Astrocyte of the hippocampus (primary cell): ENCODE measurements at places on chromosomes 2 and 18.

DNA sequence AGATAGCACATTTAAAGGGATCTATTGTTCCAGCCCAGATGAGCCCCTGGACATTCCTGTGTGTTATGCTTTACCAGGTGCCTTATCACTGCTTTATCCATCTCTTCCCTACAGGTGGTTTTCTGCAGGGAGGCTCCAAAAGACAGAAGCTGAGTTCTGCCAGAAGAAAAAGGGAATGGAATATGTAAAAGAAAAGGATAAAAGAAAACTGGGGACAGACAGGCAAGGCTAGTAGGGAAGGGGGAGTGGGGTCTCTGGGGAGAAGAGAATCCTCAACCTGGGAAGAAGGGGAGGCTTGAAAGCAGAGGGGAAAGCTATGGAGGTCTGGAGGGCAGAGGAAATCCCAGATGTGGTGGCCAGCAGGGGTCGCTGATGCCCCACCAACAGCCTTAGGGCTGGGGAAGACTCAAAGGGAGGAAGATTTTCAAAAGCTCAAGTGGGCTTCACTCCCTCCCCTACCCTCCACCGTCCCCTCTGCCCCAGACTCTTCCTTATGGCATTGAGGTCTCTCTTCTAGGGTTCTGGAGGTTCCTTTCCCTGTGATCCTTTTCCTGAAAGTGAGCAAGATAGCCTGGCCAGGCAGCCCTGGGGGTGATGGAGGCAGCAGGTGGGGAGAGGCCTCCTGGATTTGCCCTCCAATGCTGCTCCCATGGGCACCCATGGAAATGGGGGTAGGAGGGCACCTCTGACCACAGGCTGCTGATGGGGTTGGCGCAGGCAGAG lies 178.1 kb upstream of the PKDCC start:
- DNase-seq: peak; percentile 83

DNA sequence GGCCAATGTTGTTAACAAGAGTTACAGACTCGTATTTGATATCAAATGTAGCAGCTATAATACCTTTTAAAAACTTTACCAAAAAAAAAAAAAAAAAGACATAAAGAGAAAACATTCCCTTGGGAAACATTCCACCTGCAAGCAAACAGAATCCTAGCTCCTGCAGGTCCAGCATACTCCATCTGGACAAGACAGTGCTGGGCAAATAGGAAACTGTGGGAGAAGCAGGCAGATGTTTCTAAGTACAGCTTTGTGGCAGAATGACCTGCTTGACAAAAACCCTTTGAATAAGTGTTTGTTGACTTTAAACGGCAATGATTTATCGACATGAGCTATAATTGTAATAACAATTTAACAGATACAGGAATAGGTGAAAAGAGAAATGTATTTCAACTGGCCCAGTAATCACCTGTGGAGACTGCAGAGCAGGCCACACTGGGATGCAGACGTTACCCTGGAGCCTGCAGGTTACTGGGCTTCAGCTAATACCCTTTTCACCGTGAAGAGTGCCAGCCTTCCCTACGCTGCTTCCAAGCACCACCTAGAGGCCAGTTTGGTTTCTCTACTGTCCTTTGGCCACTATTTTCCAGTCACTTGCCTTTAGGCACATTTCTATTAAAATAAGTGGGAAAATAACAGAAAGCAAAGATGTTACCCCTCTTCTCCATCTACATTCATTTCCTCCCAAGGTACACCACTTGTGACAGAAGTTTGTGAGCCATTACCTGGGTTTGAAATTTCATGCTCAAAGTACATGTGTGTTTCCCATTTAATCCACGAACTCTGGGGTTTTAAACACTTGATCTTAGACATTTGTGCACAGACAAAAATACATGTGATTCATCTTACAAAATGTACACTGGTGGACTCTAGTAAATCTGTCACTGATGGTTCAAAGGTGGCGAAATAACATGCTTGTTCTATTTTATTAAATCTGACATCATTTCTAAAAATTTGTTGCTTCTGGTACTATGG lies 96.9 kb upstream of the ZNF397 start:
- DNase-seq: peak; percentile 78

DNA sequence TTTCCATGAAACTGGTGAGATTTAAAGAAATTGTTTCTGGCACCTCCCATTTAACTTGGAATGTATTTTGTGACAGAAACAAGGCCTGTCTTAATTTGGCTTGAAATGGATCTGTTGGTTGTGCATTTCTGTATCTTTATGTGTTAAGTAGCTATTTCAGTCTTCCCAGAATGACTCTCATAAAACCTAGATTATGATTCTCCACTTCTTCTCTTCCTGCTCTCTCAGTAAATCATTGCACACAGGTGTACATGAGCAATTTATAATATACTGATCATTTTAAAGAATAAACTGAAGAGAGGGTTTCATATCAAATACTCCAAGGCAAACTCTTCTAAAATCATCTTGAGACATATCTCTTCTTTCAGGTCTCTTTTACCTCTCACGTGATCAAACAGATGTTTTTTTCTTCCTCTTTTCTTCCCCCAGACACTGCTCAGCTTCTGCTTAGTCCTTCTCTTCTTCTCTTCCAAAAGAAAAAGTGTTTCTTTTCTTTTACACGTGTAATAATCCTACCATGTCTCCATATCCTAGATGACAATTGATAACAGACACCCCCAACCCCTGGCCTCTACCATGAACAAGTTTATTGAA lies 112.0 kb downstream of the PPP1R1C start:
- DNase-seq: no peak

- peak; percentile 8 for DNase-seq
Observed at GRCh38 chr2:15942711-15943345, 2.5 kb downstream of the MYCN start.

- DNase-seq: no peak
Observed at GRCh38 chr2:197304556-197305011, 6.0 kb downstream of the ANKRD44 start.

GRCh38 chr2:69958480-69958879 lies 3.0 kb downstream of the ASPRV1 start:
- DNase-seq: no peak

- no peak for DNase-seq
Observed at GRCh38 chr2:141317986-141318385, 812.8 kb downstream of the LRP1B start.

- peak; percentile 67 for DNase-seq
Observed at GRCh38 chr2:27710640-27711430, 47.1 kb downstream of the SLC4A1AP start.

GRCh38 chr2:204205538-204205937 lies 269.0 kb downstream of the ICOS start:
- DNase-seq: peak; percentile 30

DNA sequence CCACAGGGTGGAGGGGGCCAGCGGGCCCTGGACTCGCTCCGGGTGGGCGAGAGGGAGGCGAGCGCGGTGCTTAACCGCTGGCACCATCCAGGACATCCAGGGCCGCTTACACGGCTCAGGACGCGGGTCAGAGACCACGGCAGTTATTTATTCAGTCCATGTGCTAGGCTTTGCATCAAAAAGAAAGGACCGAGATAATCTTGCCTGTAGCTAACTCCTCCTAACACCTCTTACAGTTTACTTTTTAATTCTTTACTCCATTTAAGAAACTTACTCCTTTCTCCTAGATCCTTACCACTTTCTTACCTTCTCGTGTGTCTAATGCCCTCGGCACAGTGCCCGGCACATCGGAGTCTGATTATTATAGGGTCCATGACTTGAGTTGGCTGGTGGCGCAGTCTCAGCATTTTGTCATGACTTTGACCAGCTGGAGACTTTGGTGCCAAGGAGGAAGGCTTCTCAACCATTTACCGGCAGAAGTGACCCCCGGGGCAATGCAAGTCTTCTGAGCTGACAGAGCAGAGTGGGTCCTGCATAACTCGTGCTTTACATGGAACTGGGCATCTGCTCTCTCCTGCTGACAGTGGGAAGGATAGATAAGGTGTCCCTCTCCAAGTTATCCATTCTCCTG lies 503 bp downstream of the ANXA4 start:
- peak; percentile 54 for DNase-seq

- no peak for DNase-seq
Observed at GRCh38 chr2:235523021-235523420, 29.2 kb downstream of the AGAP1 start.

DNA sequence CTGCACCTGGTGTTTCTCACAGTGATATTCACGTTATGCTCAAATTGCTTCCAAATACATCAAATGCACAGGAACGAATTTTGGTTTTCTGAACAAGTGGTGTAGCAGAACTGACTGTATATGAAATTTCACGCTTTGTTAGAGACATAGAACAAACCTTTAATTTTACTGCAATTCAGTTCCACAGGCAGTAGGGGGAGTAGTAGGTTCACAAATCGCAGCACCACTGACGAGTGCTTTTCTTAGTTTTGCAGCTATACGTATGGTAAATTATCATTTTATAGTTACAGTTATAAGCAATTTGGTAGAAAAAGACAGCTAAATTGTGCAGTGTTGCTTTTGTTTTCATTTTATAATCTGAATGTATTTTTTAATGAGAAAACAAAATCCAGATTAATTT lies 113.3 kb downstream of the KIAA1328 start:
- peak; percentile 63 for DNase-seq

DNA sequence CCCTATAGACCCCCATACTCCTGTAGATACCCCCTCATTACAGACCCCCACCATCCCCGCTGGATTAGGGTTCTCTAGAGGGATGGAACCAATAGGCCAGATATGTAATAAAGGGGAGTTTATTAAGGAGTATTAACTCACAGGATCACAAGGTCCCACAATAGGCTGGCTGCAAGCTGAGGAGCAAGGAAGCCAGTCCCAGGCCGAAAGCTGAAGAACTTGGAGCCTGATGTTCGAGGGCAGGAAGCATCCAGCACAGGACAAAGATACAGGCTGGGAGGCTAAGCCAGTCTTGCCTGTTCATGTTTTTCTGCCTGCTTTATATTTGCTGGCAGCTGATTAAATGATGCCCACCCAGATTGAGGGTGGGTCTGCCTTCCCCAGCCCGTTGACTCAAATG lies 106.6 kb downstream of the AGAP1 start:
- DNase-seq: no peak

DNA sequence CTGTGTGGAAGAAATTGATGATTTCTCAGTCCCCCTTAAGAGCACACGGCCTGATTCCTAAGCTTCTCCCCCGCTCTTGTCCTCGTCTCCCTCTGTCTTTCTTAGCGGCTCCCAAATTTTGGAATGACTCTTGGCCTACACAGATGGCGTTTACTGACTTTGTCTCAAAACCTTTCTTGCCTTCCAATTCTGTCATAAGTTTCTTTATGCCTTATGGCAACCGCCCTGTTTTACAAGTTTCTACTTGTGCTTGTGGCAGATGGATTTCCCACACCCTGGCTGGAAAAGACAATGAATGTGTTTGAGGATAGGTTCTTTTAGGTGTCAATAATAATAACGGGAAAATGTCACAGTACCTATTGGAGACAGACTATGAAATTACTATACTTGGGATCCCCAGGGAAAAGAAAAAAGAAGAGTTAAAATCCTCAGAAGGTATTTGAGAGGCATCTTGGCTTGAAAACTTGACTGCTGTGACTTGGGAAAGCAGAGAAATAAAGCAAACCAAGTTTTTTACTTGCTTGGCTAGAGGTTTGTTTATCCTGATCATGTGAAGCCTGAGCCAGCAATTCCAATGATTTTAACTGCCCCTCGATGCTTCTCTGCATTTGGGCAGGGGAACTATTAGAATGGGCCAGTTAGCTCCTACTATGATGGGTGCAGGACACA lies 276.4 kb downstream of the HRH4 start:
- no peak for DNase-seq

DNA sequence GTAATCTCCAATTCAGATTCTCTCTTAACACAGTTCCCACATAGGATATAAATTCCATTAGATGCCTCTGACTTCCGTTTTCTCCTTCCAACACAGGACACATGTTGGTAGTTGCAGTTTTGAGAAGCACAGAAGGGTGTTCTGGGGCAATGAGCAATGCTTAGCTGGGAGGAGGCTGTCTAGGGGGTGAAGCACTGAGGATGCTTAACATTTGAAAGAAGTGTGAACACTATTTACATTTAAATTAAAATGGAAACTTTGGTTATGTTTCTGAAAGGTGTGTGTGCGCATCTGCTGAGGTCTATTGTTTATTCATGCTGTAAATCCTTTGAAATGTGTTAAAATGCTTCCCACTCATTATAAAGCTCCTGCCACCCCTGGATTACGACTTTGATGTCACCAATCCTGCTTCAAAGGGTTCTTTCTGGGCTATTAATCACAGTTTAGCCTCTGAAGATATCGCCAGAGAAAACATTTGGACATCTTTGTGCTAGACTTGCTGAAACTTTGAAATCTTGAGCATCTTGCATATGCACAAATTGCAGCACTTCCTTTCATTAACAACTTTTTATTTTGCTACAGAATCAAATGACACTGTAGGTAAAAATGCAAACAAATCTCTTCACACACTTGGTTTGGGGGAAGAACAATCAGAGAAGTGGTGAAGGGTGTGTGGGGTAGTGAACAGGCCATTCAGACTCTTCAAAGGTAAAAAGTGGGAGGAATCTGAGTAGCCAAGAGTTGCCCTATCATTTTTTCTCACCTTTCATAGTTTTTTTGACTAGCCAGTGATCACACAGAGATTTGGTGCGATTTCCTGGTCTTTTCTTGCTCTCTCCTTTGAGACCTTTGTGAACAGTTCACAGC lies 258.4 kb downstream of the MYO3B start:
- DNase-seq: no peak

GRCh38 chr2:160469621-160470204 lies 23.9 kb downstream of the RBMS1 start:
- DNase-seq: no peak

- no peak for DNase-seq
Observed at GRCh38 chr2:207594264-207594663, 30.9 kb downstream of the METTL21A start.

- DNase-seq: no peak
Observed at GRCh38 chr2:71857636-71858035, 290.0 kb downstream of the CYP26B1 start.

DNA sequence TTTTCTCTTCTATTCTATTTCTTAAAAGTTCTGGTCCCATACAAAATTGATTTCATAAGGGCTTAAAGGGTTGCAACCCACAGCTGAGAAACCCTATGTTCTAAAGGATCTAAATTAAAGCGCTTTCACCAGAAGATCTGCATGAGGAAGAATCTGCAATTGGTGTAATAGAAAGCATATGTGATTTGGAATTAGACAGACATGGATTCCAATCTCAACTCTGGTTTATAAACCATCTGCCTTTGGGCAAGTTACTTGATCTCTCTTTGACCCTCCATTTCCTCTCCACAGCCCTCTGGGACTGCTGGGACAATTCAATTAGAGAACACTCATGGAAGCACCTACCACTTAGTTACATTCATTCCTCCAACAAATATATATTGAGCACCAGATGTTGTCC lies 178.7 kb downstream of the ANTXR1 start:
- no peak for DNase-seq

- DNase-seq: no peak
Observed at GRCh38 chr2:45888641-45889040, 237.2 kb downstream of the PRKCE start.

GRCh38 chr2:129443865-129444739 lies 535.4 kb upstream of the RAB6C start:
- DNase-seq: no peak

DNA sequence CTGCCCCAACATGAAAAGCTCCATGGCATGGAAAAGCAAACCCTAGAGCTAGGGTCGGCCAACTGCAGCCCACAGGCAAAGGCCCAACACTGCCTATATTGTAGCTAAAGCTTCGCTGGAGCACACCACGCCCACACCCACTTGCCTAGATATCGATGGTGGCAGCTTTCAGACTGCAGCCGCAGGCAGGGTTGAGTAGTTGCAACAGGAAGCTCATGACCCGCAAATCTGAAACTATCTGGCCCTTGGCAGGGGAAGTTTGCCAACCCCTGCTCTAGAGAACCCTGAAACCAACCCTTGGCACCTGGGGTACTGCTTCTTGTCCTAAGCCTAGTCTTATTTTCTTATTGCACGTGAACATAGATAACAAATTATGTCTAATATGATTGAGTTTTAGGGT lies 250.0 kb downstream of the SOX11 start:
- no peak for DNase-seq
